ENCODE measurements at places on chromosomes 11 and 22.

GRCh38 chr11:27112946-27113345 lies 72.3 kb downstream of the BBOX1 start:
- DNase-seq = no peak

DNA sequence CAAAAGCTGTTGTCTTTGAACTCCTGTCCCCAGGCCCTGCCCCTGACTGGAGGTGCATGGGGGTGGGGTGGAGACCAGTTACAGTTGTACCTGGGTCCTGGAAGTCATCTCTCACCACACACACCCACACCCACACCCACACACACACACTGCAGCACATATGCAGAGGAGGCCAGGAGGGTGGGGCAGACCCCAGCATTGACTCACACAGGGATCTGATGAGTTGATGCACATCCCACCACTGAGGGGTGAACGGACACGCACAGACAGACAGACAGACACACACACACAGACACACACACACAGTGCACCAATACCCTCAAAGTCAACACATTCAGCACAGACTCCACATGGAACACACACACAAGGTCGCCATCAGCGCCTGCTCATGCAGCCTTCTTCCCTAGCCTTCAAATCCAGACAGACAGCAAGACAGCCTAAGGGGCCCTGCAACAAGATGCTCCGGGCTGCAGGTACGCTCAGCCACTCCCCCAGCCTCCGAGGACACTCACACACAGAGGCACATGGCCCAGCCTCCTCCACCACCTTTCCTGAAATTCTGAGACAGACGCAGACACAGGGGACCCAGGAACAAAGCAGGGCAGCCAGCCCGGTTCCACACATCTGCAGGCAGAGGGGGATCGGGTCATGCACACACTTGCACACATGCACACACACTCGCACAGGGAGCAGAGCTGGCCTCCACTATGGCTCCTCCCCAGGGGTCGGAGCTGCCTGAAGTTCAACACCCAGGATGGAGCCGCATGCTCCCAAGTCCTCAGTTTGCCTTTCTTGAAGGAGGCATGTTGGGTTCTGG lies 26.5 kb downstream of the SYT7 start:
- no peak for DNase-seq

DNA sequence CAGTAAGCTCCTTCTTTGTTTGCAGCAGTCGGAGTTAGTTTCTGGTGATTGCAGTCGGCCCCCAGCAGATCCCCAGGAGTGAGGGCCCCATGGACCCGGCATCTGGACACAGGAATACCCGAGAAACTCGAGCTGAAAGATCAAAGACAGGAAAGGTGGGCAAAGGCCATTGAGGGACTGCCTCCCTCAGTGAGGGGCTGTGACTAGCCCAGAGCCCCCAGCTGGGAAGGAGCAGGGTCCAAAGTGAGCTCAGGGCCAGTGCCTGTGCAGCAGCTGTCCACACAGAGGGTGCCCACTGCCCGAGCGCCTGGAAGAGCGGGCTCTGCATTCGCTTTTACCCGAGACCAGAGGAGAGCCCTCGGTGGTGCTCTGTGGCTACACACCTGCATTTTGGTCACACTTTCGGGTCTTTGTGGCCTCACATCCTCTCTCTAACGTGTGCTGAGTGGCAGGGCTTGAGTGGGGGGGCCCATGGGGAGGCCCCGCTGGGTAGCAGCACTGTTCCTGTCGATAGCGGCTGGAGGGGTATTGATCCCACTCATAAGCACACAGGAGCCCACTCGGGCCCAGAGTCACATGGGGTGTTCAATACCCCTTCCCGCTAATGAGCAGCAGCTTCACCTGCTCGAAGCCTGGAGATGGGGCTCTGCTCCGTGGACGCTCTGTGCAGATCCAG lies 532.9 kb downstream of the TBC1D22A start:
- no peak for DNase-seq

- no peak for DNase-seq
These were observed 851.8 kb downstream of the BRD1 start for GRCh38 chr22:48975886-48976285.
